ENCODE measurements at places on chromosomes 4 and X.

DNA sequence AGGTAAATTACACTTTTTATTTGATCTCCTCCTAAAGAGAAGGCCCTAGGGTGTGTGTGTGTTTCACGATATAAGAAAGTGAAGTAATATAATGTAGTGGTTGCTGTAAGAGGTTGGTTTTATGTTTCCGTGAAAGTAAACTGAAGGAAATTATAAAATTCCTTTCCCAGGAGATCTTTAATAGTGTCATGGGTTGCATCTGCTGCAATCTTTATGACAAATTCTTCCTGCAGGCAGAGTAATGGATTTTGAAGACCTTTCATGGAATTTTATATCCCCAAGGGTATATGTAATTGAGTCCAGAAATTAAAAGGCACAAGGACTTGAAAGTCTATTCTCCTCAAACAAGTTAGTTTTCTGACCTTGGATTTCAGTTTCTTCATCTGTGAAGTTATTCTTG, 538.6 kb downstream of the ANKRD50 start:
- no peak for DNase-seq

- no peak for DNase-seq
These were observed 40.7 kb upstream of the GPC3 start for GRCh38 chrX:134025986-134026545.

DNA sequence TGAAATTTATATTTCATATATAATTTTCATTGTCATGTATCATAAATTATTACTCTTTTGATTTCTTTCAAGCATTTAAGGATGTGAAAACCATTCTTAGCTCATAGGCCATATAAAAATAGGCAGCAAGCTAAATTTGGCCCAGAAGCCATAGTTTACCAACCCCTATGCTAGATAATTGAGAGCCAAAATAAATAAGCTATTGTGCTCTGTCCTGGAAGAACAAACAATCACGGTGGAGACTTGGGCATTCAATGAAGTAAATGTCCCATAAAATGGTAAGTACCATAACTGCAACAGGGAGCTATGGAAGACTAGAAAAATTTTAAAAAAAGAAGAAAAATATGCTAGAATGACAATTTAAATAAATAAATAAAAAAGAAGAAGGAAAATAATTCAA, 60.9 kb upstream of the PACRGL start:
- no peak for DNase-seq

DNA sequence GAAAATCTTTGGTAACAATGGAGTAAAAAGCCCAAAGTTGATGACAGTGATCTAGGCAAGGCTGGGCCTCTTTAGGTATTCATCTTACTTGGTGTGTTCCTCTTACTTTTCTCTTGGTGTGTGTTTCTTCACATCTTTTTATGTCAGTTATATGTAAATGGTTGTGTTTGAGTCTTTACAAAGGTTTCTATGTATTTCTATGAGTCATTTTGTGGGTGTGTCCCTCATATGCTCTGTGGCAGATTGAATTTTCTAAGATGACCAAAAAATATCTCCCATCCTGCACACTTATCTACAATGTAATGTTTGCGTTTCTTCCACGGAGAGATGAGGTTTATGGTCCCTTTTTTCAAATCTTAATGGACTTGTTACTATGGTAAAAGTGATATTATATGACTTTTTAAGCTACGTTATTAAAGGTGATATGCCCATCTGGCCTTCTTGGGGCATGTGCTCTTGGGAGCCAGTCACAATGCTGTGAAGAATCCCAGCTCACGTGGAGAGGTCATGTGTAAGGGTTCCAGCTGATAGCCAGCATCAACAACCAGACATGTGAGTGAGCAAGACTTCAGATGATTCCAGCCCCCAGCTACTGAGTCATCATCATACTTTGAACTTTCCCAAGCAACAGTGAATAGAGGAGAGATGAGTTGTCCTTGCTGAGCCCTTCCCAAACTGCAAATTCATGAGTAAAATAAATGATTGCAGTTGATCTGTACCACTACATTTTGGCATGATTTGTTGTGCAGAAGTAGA, 126.9 kb downstream of the CBLL2 start:
- DNase-seq = no peak

- no peak for DNase-seq
These were observed 676.4 kb upstream of the INTU start for GRCh38 chr4:126956184-126956897.

- DNase-seq = peak; percentile 55
These were observed 16.1 kb upstream of the SAT1 start for GRCh38 chrX:23766650-23767551.

- no peak for DNase-seq
These were observed 812 bp downstream of the FAT1 start for GRCh38 chr4:186722796-186723291.

GRCh38 chrX:133544115-133544514, 128.8 kb upstream of the GPC4 start:
- no peak for DNase-seq

- no peak for DNase-seq
These were observed 8.9 kb upstream of the TRIML1 start for GRCh38 chr4:188130355-188130754.

DNA sequence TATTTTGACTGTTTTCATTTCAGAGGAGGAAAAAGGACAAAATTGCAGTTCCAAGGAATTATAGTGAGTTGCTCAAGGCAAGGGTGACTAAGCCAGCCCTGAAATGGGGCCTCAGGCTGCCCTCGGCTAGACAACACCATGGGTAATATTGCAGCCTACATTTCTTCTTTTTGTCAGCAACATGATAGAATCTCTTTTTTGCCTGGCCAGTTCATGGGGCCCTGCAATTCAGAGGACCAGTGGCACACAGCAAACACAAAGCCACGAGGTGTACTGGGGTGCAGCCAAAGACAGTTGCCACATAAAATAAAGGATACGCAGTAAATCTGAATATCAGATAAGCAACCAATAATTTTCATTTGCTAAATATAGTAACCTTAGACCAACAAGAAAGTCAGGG, 41.8 kb downstream of the RBM47 start:
- DNase-seq = no peak

DNA sequence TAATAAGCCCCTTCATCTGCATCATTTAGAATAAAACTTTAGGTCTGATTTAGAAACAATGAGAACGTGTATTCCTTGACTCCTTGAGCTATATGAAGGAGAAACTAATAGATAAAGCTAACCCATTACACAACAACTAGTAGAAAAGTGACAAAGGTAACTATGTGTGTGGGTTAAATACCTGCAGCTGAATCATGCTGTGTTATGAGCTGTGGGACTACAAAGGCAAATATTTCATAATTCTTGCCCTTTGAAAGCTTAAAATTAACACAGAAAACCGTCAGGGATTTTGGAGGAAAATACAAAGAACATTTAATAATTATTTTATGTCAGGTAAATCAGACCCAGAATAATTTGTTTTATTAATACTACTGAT, 898 bp upstream of the NDP start:
- DNase-seq = no peak

DNA sequence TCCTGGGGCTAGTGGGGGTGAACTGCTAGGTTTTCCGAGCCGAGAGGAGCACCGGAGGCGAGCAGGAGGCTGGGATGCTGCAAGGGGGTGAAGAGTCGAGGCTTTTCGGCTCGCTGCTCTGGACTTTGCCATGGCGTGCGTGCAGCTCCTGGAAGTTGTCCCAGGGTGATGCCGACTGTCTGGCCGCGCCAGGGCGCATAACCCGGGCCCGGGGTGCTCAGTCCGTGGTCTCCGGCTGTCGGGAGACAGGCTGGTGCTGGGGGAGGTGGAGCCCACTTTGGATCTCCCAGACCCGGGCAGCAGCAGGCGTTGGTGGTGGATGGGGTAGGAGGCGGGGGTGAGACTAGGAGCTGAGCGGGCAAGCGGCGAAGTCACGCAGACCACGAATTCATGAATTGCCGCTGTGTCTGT, 793 bp downstream of the GRIA3 start:
- no peak for DNase-seq

GRCh38 chr4:184599492-184600135, 49.6 kb downstream of the CASP3 start:
- no peak for DNase-seq

DNA sequence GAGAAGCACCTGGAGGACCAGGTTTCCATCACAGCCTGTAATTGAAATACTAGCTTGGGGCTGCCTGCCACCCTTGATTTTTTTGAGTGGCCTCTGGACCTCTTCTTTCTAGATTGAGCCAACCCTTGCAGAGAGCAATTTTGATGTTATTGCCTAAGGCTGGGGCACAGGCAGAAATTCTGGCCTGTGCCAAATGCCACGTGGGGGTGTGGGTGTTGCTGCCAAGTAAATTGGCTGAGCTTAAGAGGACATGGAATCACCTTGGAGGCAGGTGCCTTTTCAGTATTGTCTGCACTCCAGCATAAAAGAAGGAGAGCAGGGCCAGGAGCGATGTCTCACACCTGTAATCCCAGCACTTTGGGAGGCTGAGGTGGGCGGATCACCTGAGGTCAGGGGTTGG, 286.1 kb upstream of the PRPS2 start:
- DNase-seq = no peak

DNA sequence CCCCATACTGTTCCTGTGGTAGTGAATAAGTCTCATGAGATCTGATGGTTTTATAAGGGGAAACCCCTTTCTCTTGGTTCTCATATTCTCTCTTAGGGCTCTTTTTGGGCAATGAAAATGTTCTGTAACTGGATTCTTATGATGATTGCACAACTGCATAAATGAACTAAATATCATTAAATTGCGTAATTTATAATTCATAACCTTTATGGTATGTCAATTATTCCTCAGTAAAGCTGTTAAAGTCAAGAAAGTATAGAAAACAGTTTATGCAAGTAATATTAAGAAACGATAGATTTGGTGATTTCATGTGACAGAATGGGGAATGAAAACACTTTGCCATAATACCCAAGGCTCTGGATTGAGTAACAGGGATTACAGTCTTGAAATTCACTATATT, 33.5 kb upstream of the SPANXD start:
- DNase-seq = no peak

DNA sequence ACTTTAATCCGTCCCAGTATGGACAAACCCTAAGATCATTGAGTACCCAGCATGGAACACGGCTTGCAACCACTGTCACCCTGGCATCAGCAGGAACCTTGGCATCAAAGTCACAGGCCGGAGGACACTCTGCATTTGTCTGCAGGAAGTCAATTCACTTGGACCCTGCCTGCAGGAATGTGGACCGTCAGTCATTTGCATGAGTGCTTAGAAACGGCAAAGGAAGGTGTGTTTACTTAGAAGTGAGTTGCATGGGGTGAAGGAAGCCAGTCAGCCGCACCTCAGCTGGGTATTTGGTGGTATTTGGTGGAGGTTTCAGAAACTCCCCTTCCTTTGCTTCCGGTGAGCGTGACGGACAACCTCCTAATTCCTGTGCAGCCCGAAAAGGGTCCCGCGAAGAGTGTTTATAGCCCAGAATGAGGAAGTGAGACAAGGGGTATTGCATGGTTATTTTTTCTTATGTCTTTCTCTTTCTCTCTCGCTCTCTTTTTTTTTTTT, 15.5 kb downstream of the P2RY8 start:
- DNase-seq = peak; percentile 82

- no peak for DNase-seq
These were observed 57.9 kb downstream of the CFAP299 start for GRCh38 chr4:80393246-80393969.

DNA sequence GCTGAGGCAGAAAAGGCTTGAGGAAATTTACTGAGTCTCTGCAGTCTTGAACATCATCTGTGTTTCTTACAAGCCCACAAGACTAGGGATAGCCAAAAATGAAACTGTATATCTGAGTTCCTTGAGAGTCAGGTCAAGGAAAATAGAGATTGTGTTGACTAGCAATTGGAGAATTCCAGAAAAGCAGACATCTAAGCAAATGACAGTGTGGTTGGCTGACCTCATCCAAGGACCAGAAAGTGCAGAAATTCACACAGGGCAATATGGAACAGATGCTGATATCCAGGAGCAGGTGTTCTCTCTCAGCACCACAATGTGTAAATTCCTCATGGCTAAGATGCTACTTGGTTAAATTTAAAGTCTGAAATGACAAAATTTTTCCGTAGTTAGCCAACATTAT, 146.4 kb downstream of the VEGFC start:
- no peak for DNase-seq

GRCh38 chr4:169416997-169417396, 146.2 kb upstream of the SH3RF1 start:
- no peak for DNase-seq

- no peak for DNase-seq
These were observed 40.7 kb downstream of the NPY2R start for GRCh38 chr4:155249016-155249566.
